ENCODE measurements at places on chromosomes 11 and 22. TPM values are rescaled to one million over a fixed set of nuclear protein-coding genes. Genes with fewer than 3 reads are reported as not detected.

DNA sequence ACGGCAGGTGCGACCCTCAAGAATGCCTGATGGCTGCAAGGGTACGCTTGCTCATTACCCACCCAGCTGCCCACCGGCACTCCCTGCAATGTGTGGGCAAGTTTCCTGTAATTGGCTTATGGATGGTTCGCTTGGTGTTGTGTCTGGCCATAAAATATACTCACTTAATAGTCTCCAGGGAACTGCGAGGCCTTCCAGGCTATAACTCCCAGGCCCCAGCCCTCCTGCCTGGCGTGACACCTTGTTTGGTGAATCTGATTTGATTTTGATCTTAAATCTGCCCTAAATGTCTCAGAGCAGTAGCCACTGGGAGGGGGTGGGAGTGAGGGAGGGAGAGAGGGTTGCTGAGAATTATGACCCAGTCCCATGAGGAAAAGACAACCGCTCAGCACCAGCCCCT is 572.2 kb downstream of the BUD13 start:
- no peak for DNase-seq

- no peak for DNase-seq
Observed at GRCh38 chr11:108092134-108092533, 29.2 kb upstream of the ACAT1 start.

- DNase-seq: no peak
Observed at GRCh38 chr11:83255366-83255765, 30.8 kb downstream of the CCDC90B start.

GRCh38 chr11:16827139-16827538 is 88.7 kb downstream of the C11orf58 start:
- DNase-seq: no peak

DNA sequence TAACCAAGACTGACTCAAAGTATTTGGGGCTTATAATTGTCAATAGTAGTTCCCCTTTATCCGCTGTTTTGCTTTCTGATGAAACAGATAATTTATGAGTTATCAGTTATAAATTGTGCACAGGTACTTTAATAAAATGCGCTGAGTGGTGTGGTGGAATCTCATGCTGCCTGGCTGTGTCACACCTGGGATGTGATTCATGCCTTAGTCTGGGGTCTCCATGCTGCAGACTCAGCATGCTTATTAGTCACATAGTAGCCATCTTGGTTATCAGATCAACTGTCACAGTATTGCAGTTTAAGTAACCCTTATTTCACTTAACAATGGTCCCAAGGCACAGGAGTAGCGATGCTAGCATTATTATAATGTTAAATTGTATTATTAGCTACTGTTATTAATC is 995.2 kb downstream of the NTM start:
- no peak for DNase-seq

Gene MYO7A
- total RNA-seq: 0.26 TPM
